ENCODE measurements at places on chromosomes 7 and 10. TPM values are rescaled to one million over a fixed set of nuclear protein-coding genes. Genes with fewer than 3 reads are reported as not detected.
A peak's percentile ranks its signal among the peaks of the same experiment; 100 is the strongest.

GRCh38 chr7:31055471-31055870 is 3.4 kb downstream of the ADCYAP1R1 start:
- DNase-seq: no peak

- DNase-seq: no peak
Observed at GRCh38 chr7:155534691-155535090, 11.7 kb downstream of the CNPY1 start.

GAD2 gene
- not detected for total RNA-seq

DNA sequence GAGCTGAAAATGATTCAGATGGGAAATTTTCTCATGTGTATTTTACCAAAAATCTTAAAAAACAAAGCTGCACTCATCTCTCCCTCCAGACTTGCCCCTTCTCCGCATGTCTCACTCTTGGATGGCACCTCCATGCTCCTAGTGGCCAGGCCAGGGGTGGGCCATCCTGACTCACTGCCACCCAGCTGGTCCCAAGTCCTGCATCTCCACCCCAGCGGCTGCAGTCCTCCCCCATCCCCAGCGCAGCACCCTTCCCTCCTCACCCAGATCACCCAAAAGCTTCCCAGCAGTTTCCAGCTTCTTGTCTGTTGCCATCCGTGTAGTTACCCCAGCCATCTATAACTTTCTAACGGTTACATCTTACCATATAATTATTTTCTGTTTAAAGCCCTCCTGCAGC is 53.0 kb upstream of the INSIG1 start:
- DNase-seq: no peak

- DNase-seq: no peak
Observed at GRCh38 chr10:88386204-88386788, 196.8 kb downstream of the RNLS start.

DNA sequence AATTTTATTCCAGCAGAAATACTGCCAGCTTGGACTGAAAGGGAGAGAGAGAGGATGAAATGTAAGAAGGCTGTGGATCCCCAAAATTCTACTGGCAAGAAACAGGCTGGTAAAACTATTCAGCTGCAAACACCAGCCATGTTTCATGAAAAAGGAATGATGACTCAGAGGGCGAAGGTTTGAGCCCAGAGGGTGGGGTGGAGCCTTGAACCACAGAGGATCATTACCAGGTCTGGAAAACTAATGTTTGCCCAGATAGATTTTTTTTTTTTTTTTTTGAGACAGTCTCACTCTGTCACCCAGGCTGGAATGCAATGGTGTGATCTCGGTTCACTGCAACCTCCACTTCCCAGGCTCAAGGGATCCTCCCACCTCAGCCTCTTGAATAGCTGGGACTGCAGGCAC is 41.7 kb upstream of the NRF1 start:
- no peak for DNase-seq

GRCh38 chr10:10589540-10590303 is 427.9 kb upstream of the CELF2 start:
- peak; percentile 39 for DNase-seq

GRCh38 chr10:121332829-121333765 is 265.1 kb downstream of the FGFR2 start:
- DNase-seq: no peak

ATRNL1 gene
- not detected for total RNA-seq

GRCh38 chr10:100346765-100347567 is at the start of gene SCD:
SCD (plus strand) TSS chr10:100347233; CDS start chr10:100347505, 272 bp downstream.
- DNase-seq: peak; percentile 94

Measured in activated CD8-positive, alpha-beta T cell treated with anti-CD3 and anti-CD28 coated beads for 36 hours (primary cell).